ENCODE measurements at places on chromosomes 1 and 21.

GRCh38 chr1:12549460-12550349 lies 68.3 kb downstream of the DHRS3 start:
- peak; percentile 10 for DNase-seq

DNA sequence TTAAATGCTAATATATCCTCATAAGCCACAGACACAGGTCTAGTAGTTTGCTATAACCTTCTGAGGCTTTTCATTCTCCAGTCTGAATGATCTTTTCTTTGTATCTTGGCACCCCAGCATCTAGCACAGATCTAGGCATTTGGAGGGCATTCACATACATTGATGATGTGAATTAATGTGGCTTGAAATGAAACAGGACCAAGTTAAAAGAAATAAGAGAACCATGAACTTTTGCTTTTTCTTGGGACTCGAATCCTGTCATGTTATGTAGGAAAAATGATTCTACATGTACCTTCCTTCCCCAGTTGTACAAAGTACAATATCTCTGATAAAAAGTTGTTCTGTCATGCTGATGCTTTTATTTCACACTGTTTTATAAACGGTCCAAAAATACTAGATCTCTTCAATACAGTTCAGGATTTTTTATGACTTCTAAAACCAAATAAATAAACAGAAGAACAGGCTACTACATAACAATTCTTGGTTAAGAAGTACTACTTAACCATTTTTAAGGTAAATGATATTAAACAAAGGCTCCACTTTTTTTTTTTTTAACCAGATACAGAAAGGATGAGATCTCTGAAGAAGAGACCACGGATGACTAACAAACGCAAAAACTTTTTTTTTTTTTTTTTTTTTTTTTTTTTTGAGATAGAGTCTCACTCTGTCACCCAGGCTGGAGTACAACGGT lies 3.0 kb downstream of the SORT1 start:
- DNase-seq, result no peak

DNA sequence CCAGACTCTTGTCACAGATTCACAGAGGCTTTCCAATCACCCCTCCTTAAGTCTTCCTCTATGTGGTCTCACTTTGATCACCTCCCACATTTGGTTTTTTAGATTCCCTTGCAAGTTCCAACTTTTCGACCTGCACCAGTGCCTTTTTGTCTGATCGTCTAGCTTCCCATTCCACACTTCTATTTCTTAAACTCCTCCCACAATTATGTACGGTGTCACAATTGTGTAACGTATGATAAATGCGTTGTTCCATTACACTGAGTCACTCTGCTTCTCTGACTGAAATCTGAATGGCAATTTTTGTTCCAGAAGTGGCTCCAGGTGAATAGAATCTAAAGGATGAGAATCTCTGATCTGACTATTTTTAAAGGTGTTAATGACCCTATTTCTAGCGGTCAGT lies 320.1 kb downstream of the LMX1A start:
- DNase-seq, result no peak

- DNase-seq, result no peak
Measured at GRCh38 chr21:15004721-15005370, 60.0 kb downstream of the NRIP1 start.

- DNase-seq, result no peak
Measured at GRCh38 chr1:207032528-207033017, at the start of gene C1orf116. C1orf116 (minus strand) TSS chr1:207032756; CDS start chr1:207027598, 5,158 bp downstream.

DNA sequence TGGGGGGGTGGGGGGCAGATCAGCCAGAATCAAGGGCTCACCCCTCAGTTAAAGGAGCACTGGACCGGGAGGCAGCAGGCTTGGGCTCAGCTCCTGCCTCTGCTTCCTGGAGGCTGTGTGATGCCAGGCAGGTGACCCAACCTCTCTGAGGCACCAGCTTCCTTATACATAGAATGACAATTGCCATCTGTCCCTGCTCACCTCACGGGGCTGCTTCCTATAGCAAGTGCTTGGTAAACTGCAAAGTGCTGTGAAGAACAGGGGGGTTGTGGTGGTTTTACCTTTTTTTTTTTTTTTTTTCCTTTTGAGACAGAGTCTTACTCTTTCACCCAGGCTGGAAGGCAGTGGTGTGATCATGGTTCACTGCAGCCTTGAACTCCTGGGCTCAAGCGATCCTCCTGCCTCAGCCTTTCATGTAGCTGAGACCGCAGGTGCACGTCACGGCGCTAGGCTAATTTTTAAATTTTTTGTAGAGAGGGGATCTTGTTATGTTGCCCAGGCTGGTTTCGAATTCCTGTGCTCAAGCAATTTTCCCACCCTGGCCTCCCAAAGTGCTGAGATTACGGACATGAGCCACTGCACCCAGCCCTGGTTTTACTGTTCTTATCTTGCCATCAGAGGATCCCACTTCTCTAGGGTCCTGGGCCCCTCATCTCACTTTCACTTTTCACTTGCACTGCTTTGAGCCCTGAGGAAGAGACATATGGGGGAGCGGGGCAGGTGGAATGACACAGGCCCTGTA lies 11.6 kb downstream of the KCNQ4 start:
- DNase-seq, result no peak

- DNase-seq, result no peak
Measured at GRCh38 chr1:156281693-156282478, 739 bp downstream of the SMG5 start.

DNA sequence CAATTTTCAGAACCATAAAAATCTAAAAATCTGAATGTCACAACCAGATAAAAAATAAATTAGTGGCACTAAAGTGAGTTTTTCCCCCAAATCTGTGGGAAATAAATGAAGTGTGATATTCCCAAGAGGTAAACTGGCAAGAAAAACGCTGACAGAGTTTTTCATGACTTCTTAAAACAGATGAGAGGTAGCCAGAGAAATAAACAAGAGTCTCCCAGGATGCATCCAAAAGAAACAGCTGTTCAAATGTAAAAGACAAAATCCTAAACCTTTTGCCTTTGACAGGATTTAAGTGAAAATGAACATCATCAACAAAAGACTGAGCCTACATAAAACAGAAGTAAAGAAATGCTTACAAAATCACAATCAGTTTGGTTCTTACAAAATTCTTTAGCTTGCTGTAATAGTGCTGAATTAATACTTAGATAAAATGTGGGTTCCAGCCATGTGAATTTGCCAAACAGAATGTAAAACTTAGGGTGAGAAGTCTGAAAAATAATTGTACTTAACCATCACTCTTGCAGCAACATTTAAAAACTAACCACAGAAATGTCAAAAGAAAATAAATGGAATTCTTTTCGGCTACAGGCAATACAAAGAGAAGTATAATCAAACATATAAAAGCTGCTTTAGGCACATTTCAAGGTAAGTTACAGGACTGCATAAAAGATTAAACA lies 133.6 kb downstream of the EIF4G3 start:
- no peak for DNase-seq

GRCh38 chr1:169245706-169246105 lies 121.9 kb downstream of the NME7 start:
- no peak for DNase-seq

GRCh38 chr1:238675221-238675620 lies 711.1 kb upstream of the CHRM3 start:
- DNase-seq, result no peak

DNA sequence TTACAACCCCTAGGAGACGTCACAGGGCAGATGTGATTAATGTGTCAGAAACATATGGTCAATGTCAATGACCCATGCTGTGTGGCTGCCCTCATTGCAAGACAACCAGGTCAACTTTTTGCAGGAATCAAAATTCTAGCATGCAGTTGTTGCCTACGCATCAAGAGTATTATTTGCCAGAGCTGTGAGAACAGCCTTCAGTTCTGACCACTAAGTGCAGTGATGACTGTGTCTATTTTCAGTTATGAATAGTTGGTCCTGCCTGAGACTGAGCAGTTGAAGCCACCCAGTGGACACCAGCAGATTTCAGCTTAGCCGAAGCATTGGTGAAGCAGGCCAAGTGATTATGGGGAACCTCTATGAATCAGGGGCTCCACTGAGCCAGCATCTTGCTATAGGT lies 47.3 kb downstream of the LYPLAL1 start:
- no peak for DNase-seq

DNA sequence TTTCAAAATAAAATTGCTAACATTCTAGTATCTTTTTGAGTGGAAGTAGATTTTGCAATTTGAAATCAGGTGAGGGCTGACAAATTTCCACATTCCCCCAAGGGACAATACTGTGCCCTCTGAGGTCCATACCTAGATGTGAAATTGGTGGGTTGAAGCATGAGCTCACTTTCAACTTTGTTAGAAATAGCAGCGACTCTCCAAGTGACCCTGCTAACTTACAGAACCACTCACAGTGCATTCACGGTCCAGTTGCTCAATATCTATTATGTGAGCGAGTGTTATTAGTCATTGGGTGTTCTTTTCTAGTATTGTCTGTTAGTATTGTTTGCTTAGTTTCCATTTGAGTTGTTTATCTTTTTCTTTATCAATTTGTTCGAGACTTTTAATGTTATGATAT lies 53.6 kb upstream of the ASB17 start:
- no peak for DNase-seq

DNA sequence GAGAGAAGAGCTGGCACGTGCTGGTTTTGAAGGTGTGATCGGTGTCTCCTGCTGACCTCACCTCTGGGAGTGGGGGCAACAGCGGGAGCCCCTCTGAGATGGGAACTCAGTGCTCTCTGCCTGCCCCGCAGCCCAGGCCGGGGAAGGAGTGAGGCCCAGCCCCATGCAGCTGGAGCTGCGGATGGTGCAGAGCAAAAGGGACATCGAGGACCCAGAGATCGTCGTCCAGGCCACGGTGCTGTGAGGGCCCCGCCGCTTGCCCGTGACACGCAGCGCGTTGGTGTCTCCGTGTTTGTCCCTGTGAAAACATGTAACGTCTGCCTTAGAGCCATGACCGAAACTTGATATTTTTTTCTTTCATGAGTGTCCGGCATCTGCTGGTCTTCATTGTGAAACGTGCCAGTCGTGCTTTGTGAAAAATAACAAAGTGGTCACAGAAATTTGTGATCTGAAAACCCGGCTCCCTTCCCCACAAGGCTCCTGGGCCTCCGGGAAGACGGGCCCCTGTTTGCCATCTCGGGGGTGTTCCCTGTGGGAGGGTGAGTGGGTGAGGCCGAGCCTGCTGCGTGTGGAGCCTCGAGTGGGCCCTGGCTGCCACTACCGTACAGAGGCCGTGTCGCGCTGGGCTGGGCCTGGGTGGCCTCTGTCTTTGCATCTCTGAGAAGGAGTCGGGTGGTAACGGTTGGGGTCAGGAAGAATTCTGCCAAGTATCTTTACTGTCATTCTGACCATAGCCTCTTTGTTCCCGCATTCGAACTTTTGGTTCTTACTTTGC lies 20.1 kb downstream of the CSTB start:
- DNase-seq, result no peak

- no peak for DNase-seq
Measured at GRCh38 chr21:19921211-19921610, 1077.0 kb upstream of the NCAM2 start.

GRCh38 chr1:15883326-15883725 lies 35.8 kb downstream of the SPEN start:
- no peak for DNase-seq

GRCh38 chr1:21592086-21592865 lies 76.9 kb downstream of the RAP1GAP start:
- no peak for DNase-seq

DNA sequence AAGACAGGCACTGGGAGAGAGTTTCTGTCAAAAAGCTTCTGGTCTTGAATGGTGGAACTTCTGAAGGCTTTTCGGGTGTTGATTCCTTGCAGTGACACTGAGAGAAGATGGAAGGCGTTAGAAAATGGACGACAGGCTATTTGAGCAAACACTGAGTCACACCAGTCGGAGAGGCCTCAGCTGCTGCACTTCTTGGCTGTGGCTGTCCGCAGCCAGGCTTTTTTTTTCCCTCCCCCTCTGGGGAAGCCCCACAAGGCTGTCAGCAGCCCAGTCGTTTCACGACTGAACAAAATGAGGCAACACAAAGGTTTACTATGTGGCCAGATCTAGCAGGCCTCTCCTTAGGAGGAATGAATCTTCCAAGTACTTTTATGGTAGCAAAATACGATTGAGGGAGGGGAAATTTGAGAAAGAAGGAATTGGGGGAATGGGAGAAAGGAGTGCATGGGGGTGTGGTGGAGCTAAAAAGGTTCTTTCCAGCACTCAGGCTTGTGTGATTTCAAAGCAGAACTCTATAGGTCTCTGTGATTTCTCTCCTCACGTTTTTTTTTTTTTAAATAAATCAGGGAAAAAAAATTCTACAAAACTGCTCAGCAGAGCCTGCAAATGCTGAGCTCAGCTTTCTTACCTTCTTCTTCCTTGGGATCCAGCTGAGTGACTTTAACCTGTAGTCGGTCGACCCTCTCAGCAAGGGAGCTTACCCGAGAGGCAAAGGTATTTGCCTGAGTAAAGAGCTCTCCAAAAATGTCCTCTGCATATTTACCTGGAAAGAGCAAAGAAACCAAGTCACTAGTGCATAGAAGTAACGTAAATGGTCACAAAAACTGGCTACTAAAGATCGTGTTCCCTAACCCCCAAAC lies 26.1 kb downstream of the GPR3 start:
- peak; percentile 75 for DNase-seq
